ENCODE measurements at places on chromosomes 6 and 20.
A peak's percentile ranks its signal among the peaks of the same experiment; 100 is the strongest.

- DNase-seq: no peak
Measured at GRCh38 chr20:10487142-10488136, 52.3 kb downstream of the SLX4IP start.

DNA sequence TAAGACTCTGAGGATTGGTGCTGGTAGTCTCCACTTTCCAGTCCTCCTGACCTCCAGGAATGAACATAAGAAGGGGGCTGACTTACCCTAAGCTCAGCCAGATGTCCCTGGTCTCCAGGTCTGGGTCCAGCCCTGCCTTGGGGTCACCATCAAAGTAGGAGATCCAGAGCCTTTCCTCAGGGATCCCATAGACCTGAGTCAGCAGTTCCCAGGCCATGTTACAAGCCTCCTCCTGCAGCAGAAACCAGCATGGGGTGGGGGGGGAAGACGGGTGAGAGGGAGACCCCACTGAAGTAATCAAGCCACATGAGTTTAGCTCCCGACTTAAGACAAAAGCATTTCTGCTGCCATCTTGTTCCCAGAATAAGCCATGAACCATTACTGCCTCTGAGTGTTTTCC, 1.8 kb downstream of the AARS2 start:
- no peak for DNase-seq

- no peak for DNase-seq
Measured at GRCh38 chr6:79134699-79135474, 56.8 kb upstream of the PHIP start.

GRCh38 chr20:59933296-59933848, at the start of gene SYCP2:
TSS of gene SYCP2 (minus strand) at chr20:59933637. CDS start at chr20:59922413, 11,224 bp downstream.
- peak; percentile 60 for DNase-seq

DNA sequence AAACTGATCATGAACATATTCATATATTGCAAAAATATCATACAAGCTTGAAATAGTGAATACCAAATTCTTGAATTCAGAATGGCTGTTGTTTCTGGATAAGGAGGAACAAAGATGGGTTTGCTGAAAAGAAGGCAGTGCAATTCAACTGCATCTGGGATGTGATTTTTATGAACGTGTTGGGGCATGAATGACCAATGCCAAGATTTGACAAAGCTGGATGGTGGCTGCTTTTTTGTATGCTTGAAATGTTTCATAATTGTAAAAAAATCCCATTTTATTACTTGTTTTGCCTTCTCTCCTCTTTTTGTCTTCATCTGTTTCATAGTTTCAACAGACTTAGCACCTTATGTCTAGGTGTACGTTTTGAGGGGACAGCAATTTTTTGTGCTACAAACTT, 36.8 kb upstream of the BCAS1 start:
- no peak for DNase-seq

- no peak for DNase-seq
Measured at GRCh38 chr6:39330476-39330875, 8.0 kb upstream of the KCNK16 start.

DNA sequence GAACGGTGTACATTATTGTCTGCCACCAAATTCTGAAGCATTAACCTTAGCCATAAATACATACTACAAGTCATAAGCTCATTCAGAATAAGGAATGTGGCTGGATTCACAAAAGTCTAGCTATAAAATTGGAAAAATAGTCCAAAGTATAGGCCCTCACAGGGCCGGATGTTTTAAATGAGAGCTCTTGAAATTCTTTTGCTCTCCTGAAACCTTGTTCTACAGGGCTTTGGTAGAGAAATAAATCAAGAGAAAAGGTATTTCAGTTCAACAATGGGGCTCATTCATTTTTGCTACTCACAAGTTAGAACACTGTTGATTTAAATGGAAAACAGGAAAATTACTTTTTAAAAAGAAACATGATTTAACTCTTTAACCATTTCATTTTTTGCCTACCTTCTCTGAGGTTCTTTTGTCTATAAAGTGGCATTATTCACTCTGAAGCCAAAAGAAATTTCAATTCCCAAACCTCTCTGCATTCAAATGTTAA, 58.0 kb downstream of the PREP start:
- no peak for DNase-seq

GRCh38 chr6:30591008-30591407, 19.8 kb downstream of the ABCF1 start:
- DNase-seq: no peak

DNA sequence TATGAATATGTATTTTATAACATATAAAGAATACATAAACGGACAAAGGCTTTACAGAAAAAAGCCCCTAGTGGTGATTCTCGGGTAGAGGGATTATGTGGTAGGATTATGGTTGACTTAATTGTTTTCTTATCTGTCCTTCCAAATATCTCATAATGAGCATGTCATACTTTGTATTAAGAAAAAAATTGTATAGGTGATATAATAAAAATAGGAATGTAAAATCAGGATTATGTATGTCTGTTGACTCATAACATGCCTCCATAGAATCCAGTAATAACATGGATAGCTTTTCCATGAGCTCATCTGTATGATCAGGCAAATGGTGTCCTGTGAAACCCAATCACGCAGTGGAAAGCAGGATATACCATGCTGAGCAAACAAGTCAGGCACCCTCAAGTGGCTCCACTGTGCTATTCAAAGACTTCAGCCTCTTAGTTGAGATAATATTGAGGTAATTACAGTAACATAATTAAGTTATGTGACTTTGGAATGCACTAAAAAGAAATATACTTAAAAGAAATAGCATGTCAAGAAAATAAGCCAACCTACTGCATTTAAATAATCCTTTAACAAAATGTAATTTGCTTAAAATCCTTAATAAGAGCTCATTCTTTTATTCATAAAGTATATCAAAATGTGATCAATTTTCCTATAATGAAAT, 39.6 kb upstream of the PRELID3B start:
- no peak for DNase-seq

- no peak for DNase-seq
Measured at GRCh38 chr20:6426287-6426891, 303.6 kb upstream of the FERMT1 start.

GRCh38 chr6:13524801-13525508, 37.6 kb upstream of the GFOD1 start:
- no peak for DNase-seq

DNA sequence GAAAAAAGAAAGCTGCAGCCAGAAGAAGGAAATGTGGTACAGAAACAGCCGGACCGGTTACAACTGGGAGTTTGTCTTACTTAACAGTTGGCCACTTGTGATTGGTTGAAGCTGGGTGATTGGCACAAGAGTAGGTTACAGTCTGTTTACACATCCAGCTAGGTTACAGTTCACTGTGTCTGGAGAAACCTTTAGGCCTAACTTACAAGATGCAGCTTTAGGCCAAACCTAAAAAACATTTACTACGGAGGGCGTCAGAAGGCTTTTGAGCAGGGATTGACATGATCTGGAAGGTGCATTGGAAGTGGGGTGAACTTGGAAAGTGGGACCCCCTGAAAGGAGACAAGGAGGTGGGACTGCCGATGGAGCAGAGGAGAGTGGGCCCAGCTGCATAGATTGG, 122.3 kb downstream of the BANF2 start:
- DNase-seq: no peak

GRCh38 chr6:125346201-125346925, 44.6 kb upstream of the HDDC2 start:
- no peak for DNase-seq

DNA sequence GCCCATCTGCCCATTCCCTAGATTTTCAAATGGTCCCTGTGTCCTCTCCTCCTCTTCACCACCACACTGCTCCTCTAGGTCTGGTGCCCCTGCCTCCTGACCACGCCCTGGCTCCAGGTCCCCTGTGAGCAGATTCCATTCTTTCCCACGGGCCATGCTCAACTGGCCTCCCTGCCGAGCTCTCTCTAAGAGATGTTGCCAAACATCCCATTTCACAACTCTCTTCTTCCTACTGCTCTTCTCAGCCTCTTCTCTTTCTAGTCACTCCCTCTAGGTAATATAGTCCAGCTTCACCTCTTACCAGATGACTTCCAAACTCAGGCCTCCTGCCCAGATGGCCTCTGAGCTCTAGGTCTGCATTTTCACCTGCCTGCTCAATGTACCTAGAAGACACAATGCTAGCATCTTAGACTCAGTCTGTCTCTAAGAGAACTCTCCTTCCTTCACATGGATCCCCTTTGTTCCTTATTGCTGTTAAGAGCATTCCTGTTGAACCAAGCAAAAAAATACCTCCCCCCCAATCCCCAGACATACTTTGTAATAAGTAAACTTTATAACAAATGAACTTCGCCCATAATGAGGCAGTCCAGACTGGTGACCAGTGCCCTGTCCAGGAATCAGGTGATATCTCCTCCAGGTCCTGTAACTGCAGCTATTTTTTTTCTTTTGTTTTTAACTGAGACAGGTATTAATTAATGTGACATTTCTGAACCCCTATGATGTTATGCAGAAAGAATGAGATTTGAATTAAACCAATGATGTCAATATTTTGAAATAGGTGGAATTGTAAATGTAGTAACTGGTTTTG, 79.0 kb downstream of the LYRM4 start:
- DNase-seq: no peak

GRCh38 chr6:19892260-19892659, 55.1 kb downstream of the ID4 start:
- DNase-seq: no peak

- peak; percentile 41 for DNase-seq
Measured at GRCh38 chr6:43172104-43173007, 1.3 kb downstream of the SRF start.

DNA sequence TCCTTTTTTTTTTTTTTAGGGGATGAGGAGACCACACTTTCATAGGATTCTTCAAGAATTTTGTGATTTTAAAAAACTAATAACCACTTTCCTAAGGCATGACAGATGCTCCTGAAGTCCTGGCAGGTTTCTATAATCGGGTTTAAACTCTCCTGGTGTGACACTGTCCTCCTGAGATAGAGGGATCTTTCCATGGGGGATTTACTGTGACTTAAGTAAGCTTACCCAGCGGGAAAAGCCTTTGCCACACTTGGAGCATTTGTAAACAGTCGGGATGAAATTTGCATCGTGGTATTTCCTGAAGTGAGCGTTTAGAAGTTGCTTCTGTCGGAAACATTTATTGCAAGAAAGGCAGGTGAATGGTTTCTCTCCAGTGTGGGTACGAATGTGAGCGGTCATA, 16.6 kb downstream of the CTCFL start:
- no peak for DNase-seq

GRCh38 chr6:2542858-2543218, 207.9 kb downstream of the MYLK4 start:
- peak; percentile 2 for DNase-seq

DNA sequence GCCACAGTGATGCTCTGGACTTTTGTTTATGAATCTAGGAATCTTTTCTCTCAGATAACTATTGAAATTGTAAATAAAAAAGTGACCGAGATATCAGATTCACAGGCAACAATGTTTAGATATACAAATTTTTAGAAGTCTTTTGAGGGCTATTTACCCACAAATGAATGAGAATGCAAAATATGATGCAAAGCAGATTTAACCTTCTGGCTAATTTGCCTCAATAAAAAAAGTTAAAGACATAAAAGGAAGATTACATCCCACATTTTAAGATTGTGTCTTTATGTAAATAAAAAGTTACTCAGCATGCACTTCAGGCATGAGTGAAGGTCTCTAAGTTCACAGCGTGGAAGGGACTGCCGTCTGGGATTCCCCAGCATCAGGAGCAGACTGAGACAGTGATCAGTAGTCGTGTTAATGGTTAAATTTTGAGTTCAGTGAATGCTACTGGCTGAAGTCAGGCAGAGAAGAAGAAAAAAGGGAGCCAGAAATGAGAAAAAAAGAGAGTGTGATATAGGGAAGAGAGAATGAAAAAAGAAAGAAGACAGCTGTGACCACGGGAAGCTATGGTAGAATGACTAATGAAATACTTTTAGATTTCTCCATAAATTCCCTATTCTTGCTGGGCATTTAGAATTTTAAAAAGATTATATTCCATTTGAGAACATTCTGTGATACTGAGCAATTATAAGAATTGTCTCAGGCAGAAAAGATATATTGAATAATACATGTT, 93.6 kb downstream of the MYB start:
- no peak for DNase-seq

DNA sequence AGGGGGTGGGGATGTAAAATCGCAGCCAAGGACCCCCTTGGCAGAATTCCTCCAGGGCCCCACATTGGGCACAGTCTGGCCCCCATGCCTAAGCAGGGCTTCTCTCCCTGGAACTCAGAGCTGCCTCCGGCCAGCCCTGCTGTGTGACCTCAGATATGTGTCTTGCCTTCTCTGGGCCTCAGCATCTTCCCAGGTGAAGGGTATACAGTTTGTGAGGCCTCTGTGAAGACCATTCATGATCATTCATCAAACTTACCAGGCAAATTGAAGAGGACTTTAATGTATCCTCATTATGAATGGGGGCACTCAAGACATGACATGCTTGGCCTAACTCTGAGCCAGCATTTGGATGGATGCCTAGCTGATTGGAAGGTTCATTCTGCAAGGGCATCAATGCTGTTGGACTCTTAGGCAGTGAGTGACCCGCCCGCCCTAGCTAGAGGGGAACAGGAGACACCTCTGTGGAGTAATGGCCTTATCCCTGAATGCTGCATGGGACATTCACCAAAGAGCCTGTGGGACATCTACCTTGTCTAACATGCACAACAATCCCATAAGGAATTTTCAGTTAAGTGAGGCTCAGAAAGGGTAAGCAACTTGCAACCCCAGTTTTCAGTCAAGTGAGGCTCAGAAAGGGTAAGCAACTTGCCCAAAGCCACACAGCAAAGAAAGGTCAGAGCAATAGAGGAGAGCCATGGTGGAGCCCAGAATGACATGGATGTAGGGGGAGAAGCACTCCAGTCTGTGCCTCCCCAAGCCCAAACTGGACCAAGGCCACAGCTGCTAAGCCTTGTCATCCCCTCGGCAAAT, 535 bp downstream of the CCN5 start:
- no peak for DNase-seq

DNA sequence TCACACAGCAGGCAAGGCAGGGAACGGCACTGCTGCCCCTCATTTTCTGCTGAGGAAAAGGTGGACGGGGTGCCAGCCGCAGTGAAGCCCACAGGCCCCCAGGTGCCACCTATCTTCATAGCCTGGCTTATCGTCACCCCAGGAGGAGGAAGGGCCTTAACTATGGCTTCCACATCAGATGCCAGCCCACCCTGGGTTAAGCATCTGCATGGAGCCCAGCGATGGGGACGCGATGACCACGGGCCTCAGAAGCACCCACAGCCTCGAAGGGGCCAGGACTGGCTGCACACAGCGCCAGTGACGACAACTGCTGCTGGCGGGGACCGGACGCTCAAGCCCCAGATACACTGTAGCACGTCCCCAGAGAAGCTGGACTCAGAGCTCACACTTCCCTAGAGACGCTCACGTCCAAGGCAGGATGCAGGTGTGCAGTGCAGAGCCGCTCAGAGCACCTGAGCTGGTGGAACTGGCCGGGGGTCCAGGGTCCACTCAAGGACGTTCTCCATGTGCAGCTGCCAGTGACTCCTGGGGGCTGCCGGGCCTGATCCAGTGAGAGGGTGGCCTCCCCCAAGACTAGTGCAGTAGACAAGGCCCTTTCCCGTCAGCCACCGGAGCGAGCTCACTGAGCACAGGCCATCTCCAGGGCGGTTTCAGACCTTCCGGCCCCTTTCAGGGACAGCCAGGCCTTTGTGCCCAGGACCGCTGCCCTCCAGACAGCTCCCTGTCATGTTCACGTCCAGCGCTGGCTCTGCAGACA, 83.0 kb downstream of the YTHDF1 start:
- DNase-seq: no peak

GRCh38 chr6:7675353-7675945, 50.5 kb upstream of the BMP6 start:
- DNase-seq: no peak
